ENCODE measurements at places on chromosomes 11 and 22. TPM values are rescaled to one million over a fixed set of nuclear protein-coding genes. Genes with fewer than 3 reads are reported as not detected.

Gene TBRG1
- 20.6 TPM for total RNA-seq

Gene FAM83F
- total RNA-seq, result 5.2 TPM

GRCh38 chr22:19060356-19061009, 61.7 kb downstream of the DGCR2 start:
- DNase-seq, result no peak

GRCh38 chr11:64275841-64276240, 8.6 kb downstream of the BAD start:
- DNase-seq, result no peak

GRCh38 chr11:43784301-43784700, 96.3 kb upstream of the ALKBH3 start:
- no peak for DNase-seq
